ENCODE measurements at places on chromosomes 11 and 22.

GRCh38 chr11:35683728-35684339 is 21.3 kb downstream of the TRIM44 start:
- no peak for DNase-seq

GRCh38 chr11:67279589-67280340 is 9.3 kb upstream of the ANKRD13D start:
- DNase-seq, result no peak

- no peak for DNase-seq
Observed at GRCh38 chr11:12860827-12861226, 148.3 kb upstream of the RASSF10 start.

DNA sequence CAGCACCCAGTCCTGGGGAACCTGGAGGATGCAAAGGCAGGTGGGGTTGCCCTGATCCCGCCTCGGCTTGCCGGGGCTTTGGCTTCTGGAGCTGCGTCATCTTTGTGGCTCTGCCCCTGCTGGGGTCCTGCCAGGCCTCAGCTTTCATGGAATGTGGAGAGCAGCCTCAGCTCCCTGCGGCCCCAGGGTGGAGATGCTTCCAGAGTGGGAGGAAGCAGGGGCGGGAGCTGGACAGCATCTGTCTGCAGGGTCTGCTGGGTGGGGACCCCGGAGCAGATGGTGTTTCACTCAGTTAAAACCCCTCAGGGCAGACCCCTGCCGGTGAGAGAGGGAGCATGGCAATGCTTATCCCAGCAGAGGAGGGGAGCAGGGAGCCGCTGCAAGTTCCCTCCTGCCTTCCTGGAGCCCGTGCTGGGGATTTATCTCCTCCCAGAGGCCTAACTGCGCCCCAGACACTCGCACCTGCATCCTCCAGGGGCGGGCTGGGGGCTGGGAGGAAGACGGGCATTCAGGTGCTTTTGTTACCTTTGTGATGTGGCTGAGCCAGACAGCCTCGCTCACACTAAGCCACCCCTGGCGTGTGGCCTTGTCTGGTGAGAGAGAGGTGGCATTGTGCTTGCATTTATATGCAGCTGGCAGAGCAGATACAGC is 15.7 kb downstream of the GRIK4 start:
- no peak for DNase-seq

DNA sequence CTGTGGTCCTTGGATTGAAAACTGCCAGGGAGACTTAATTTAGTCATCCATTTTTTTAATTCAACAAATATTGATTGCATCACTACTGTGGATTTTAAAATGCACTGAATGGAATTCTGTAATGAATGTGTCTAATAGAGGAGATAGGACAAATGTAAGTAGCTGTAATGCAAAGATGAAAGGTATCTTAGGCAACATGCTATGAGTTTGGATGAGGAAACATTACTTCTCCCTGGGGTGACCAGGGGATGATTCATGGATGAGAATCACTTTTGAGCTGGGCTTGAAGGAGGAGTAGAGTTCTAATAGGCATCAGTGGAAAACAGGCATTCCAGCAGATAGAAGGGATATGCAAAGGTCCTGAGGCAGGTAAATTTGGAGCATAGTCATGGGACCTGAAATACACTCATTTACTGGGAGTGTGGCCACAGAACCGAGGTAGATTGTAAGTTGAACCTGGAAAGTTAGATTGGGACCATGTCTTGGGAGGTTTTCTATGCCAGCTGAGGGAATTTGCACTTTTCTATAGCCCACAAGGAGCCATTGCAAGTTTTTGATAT is 43.4 kb downstream of the PKNOX2 start:
- no peak for DNase-seq

DNA sequence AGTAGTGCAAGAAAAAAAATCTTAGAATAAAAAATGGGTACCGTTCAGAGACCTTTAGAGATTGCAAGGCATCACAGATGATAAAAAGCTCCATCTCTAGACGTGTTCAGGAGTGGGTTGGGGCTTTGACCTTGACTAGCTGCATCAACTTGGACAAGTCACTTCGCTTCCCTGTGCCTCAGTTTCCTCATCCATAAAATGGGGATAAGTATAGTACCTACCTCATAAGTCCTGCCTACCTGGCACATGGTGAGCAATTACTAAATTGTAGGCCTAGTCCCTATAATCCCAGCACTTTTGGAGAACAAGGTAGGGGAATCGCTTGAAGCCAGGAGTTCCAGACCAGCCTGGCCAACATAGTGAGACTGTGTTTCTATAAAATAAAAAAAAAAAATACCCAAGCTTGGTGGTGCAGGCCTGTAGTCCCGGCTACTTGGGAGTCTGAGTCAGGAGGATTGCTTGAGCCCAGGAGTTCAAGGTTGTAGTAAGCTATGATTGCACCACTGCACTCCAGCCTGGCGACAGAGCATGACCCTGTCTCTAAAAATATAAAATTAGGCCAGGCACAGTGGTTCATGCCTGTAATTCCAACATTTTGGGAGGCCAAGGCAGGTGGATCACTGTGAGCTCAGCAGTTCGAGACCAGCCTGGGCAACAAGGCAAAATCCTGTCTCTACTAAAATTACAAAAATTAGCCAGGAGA is 6.0 kb upstream of the F2 start:
- DNase-seq, result no peak

Data from NCI-H446 (cell line).